Kasumi-1 (cell line): ENCODE measurements at places on chromosomes 4 and X.

- DNase-seq: no peak
These were observed 33.8 kb downstream of the ENOX2 start for GRCh38 chrX:130869239-130869638.

DNA sequence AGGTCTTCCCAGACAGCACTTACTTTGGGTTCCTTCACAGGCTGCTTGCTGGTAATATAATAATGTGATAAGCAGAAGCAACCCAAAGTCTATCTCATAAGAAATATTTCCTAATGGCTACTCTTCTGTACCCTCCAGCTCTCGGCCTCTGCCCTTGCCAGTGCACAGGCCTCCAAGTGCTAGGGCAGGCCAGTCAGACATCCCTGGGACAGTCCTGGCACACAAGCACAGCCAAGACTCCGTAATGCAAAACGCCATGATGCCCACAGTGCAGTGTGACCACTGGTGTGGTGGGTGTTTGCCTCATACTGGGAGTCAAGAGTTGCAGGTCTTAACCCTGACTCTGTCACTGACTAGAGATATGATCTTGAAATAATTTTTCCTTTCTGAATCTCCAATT, 35.1 kb downstream of the RNF150 start:
- DNase-seq: no peak

- DNase-seq: no peak
These were observed 61.7 kb downstream of the GPR82 start for GRCh38 chrX:41785685-41786084.

- DNase-seq: no peak
These were observed 1.6 kb downstream of the PAPSS1 start for GRCh38 chr4:107718351-107718965.

DNA sequence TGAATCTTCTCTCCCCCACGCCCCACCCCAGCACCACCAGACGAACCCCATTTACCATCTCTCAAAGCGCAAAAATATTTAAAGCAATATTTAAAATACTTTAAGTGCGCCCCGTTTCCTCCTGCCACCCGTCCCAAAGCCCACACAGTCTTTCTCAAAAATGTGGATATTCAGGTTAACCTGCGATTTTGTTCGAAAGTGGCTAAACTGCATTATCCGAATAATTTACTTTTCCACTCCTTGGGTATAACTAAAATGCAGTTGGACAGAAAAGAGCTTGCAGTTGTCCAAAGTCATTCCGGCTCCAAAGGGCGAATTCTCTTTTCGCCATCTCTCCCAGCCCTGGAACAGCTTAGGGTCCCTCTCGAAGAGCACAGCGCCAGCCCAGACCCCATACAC, 662 bp downstream of the SMIM43 start:
- no peak for DNase-seq

DNA sequence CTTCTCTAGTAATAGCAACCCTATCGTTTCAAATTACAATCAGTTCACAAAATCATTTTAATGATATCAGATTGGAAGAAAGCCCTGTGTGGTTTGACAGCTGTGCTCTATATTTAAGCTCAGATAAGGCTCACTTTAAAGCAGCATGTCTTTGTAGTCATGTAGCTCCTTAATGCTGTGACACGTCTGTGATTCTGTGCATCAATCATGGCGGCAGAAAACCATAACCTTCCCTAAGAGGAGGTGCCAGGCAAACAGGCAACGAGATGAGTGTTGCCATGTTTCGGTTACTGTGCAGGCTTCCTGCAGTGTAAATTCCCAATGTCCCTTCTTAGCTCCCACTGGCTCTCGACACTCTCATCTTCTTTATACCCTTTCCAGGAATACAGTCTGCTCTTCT, 212.7 kb downstream of the GRID2 start:
- no peak for DNase-seq

GRCh38 chrX:26822448-26822847, 606.5 kb downstream of the MAGEB5 start:
- DNase-seq: no peak

GRCh38 chr4:101871962-101872676, 81.6 kb downstream of the BANK1 start:
- DNase-seq: no peak

DNA sequence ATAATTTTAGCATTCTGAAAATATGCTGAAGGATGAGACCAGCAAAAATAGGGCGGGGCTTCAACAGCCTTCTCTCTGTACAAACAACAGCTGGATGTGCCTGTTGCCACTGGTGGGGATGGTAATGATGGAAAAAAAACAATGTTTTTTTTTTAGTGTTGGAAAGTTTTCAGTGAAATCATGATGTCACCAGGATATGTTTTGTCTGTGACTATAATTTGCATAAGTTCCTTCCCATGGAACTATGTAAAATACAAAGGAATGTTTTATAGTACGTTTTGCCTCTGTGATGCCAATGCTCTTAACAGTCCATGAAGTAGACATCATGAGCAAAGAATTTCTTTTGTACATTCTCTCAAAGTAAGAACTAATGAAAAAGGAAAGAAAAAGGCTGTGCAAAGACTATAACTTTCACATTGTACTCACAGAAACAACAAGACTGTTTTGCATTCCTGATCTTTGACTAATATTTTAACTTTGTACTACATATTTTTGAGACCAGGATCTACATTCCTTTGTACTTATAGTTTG, 589.7 kb downstream of the SPRY1 start:
- no peak for DNase-seq
